SK-N-SH (cell line): ENCODE measurements at places on chromosomes 1 and 21. TPM values are rescaled to one million over a fixed set of nuclear protein-coding genes. Genes with fewer than 3 reads are reported as not detected.

The COL8A2 gene
- polyA plus RNA-seq = 2.6 and 3.1 TPM in 2 replicates

GRCh38 chr1:104132382-104132973 is 382.8 kb downstream of the AMY1C start:
- DNase-seq = peak; percentile 15

DNA sequence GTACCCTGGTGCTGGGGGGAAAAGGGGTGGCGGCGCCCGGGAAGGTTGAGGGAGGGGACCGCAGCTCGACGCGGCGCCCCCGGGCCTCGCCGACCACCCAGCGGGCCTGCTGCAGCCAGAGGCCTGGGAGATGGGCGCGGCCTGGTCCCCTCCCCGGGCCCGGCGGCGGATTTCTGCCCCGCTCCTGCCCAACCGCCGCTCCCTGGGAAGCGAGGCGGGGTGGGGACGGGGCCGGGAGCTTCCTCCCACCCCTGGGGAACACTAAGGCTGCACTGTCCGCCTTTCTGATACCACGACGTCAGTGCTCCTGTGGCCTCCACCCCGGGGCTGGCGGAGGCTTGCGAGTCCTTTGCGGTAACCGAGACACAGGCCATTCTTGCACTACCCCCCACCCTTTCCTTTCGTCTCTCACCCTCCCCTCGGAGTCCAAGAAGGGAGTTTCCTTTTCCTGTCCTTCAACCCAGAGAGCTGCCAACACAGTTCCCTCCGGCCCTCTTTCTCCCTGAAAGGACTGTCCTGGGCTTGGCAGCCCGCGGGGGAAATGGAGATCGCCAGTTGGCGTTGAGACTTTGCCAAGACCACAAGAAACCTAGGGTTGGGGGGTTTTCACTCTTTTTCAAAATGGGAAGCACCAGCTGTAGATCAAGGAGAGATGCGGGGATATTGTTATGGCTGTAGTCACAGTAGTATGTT is 742 bp downstream of the SH3GLB1 start:
- peak; percentile 77 for DNase-seq

DNA sequence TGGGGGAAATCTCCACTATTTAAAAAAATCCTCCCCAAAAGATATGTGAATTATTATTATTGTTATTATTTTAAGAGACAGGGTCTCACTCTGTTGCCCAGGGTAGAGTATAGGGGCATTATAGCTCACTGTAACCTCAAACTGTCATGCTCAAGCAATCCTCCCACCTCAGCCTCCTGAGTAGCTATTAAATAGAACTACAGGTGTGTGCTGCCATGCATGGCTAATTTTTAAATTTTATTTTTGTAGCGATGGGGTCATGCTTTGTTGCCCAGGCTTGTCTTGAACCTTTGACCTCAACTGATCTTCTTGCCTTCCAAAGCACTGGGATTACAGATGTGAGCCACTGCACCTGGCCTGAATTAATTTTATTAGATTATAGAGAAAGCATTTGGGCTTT is 116.8 kb downstream of the RABGAP1L start:
- DNase-seq = no peak

The PSRC1 gene
- 19.4 and 20.3 TPM in 2 replicates for polyA plus RNA-seq

DNA sequence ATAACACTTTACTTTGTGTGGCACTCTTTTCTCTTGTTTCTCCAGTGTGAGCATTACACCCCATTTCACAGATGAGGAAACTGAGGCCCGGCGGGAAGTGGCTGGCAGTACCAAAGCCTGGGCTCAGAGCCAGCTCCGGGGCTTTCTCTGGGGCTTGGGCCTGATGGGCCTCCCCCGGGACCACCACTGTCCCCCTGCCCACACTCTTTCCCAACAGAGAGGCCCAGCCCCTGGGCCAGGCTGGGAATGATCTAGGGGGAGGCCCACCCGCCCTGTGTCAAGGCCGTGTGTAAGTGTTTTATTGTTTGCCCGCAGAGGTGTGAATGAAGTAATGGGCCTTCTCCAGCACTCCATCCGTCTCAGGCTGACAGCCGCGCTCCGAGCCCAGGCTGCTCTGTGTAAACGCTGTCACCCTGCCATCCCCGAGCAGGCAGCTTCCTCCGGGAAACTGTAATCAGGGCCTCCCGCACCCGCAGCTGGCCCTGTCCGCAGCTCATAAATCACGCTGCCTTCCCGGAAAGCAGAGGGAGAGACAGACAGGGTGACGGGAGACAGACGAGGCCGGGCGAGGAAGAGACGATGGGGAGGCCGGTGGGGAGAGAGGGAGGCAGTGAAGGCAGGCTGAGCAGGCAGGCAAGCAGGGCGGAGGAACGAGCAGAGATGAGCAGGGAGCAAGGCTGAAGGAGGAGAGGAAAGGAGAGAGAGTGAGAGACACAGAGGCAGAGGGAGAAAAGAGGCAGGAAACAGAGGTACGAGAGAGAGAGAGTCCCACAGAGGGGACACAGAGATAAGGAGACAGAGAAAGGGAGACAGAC is 109.7 kb upstream of the ZBTB40 start:
- peak; percentile 84 for DNase-seq

DNA sequence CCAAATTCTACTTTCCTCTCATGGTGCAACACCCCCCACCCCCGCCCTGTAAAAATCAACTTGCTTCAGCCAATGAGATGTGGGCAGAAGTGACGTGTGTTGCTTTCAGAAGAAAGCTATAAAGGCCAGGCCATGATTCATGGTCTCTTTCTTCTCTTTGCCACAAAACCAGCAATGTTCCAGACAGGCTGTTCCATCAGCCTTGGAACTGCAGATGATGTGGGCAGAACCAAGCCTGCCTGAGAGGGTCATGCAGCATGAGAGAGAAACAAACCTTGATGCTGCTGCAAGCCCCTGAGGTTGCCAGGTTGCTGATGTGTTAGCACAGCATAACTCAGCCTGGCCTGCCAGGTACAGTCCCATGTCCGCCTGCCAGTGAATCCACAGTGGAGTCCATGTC is 41.8 kb downstream of the MIS18A start:
- DNase-seq = no peak

DNA sequence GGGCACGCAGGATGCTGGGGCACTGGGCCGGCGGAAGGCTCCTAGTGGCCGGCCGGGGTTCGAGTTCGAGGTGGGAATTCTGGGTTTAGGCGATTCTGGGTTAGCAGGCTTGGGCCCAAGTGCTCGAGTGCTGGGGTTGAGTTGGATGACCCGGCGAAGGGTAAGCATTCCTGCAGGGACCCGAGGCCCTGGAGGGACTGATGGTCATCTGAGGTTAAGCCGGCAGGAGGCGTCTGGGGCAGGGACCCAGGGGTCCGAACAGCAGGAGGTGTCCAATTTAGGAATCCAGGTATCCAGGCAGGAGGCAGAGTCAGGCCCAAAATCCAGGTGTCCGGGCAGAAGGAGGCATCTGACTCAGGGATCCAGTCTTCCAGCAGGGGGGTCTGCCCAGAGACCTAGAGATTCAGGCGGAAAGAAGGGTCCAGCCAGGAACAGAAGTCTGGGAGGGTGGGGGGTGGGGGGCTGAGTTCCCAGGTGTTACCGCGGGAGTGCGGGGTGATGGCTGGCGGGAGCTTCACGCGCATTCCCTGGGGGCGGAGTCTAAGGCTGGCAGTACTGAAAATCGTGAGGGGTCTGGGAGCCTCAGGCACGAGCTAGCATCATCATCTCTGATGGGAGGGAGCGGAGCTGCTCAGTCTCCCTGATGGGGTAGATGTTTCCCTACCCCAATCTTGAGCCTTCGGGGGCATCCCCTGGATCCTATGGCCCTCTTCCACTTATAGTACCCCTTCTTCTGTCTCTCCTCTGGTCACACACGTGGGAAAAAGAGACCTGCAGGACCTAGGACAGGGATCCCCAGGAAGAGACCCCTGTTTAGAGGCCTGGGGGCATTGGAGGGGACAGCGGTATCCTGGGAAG is 585 bp downstream of the GPR3 start:
- DNase-seq = peak; percentile 72

The RGS8 gene
- not detected in 2 replicates for polyA plus RNA-seq

DNA sequence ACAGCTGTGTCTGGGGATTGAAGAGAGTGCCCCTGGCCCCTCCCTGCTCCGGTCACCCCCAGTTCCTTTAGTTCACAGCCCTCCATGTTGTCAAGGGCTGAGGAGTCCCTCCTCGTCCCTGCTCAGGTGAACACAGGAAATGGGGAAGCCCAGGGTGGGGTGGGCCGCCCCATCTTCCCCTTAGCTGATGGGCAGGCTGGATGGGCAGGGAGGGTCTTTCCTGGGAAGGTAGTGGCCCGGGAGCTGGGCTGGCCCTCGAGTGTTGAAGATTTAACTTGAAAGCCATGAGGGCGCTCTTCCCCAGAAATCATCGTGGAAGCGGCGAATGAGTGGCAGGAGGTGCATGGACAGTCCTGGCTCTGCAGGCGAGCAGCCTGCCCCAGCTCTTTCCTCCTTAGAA is 18.3 kb upstream of the NPHP4 start:
- no peak for DNase-seq

The VTCN1 gene
- polyA plus RNA-seq = not detected in 2 replicates

GRCh38 chr1:95467036-95467435 is 233.0 kb downstream of the RWDD3 start:
- DNase-seq = no peak

- DNase-seq = no peak
Observed at GRCh38 chr1:109516872-109517271, 7.3 kb upstream of the AMIGO1 start.

DNA sequence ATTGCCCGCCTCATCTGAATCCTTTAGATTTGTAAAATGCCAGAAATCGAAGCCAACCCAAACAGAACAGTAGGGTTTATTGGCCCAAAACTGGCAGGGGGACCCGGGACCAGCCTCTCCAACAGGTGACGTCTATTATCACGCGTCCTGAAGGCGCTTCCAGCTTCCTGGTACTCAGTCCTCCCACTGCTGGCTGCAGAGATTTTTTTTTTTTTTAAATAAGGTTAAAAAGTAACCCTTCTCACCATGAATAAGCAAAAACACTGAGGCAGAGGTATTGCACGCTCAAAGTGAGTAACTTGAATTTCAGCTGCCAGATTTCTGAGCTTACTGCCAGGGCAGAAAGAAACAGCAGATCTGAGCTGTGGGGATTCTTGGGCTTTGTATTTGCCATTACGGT is 54.4 kb upstream of the GCLM start:
- DNase-seq = no peak

GRCh38 chr21:14074177-14074576 is 136.6 kb downstream of the LIPI start:
- no peak for DNase-seq

The CACNA1S gene
- not detected in 2 replicates for polyA plus RNA-seq

The C1orf87 gene
- not detected in 2 replicates for polyA plus RNA-seq

The TNNI3K gene
- 0.31 and 0.52 TPM in 2 replicates for polyA plus RNA-seq

- DNase-seq = no peak
Observed at GRCh38 chr1:101198842-101199636, 37.8 kb upstream of the S1PR1 start.

DNA sequence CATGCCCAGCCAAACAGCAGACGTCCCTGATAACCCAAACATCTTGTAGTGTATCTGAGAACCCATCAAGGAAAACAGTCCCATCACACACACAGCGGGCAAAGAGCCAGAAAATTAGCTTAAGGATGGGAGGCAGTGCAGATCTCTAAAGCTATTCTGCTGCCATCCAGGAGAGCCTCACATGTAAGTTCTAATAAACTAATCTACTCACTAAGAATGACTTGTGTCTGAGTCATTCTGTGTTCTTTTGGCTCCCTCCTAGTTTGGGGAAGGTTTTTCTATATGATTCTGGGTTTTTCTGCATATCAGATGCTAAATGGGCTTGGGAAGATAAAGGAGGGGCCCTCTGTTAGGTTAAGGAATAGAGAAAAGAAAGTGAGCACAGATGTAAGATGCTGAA is 162.8 kb downstream of the HUNK start:
- DNase-seq = no peak

GRCh38 chr1:25654109-25654660 is 37.6 kb downstream of the MAN1C1 start:
- no peak for DNase-seq

DNA sequence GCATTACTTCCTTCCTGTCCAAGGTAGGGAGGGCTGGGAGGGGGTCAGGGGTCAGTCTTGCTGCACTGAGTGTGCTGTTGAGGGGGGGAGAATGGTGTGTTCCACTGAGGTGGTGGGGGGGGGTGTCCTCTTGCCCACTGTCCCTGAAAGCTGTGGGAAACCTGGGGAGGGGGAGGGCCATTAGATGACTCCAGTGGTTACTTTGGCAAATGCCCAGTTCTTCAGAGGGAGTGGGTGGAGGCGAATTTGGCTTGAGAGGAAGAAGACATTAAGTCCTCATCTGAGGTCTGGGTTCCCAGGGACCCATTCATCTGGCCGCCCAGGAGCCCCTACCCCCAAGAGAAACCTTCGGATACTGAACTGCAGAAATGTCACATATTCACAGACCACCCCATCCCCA is 36.2 kb downstream of the MEF2D start:
- peak; percentile 13 for DNase-seq

- DNase-seq = no peak
Observed at GRCh38 chr1:184745110-184745509, 9.5 kb downstream of the EDEM3 start.

- DNase-seq = no peak
Observed at GRCh38 chr1:177817937-177818875, 151.7 kb downstream of the SEC16B start.

- peak; percentile 75 for DNase-seq
Observed at GRCh38 chr21:41932576-41933312, 21.1 kb downstream of the C2CD2 start.

The LAMB3 gene
- polyA plus RNA-seq = 14.1 and 18.0 TPM in 2 replicates

GRCh38 chr1:86277936-86278335 is 118.2 kb downstream of the ODF2L start:
- DNase-seq = no peak

The TGFB2 gene
- polyA plus RNA-seq = 2.4 and 3.8 TPM in 2 replicates

The OR2T33 gene
- polyA plus RNA-seq = 0.07 TPM in 1 of 2 replicates, not detected in the other

The EPHA10 gene
- 0.05 and 0.06 TPM in 2 replicates for polyA plus RNA-seq

DNA sequence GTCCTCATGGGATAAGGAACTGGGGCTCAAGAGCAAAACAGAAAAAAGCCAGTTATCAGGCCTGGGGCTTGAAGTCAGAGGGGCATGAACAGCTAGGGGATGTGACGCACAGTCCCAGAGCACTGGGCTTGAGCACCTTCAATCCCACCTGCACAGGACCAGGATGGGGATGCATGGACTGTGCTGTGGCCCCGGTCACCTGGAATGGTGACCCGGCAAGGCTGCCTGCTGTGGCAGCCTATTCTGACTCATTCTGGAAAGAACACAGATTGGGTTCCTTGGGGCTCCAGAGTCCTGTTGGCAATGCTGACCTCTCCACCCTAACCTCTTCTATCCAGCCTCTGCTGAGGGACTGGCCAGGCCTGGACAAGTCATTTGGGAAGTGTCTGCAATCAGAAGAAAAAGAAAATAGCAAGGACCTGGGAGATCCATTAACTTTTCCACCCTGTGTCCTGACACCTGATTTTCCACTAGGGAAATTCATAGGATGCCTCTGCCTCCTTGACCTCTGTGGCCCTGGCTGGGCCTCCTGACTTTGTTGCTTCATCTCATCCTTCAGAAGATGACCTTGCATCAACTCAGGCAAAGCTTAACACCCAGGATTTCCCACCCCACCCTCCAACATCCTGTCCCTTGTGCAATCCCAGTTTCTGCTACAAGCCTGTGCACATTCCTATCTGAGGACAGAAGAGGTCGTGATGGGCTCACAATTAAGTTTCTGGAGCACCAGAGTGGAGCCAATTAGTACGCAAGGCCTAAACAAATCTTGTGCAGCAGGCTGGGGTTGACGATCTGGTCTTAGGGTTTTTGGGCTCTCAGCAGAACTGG is 17.9 kb upstream of the FMOD start:
- no peak for DNase-seq
